COLO829 (cell line): ENCODE measurements at places on chromosomes 3 and 15.

DNA sequence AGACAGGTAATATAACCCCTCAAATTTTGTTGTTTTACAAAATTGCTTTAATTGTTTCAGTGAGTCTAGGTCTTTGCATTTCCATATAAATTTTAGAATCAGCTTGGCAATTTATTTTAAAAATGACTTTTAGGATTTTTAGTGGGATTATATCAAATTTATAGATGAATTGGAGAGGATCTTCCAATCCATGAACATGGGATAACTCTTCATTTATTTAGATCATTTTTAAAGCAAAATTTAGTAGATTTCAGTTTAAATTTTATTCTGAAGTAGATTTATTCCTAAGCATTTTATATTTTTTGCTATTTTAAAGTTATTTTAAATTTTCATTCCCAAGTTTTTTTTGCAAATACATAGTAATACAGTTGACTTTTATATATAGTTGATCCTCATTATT, 58.1 kb upstream of the THSD4 start:
- no peak for DNase-seq

- no peak for DNase-seq
Measured at GRCh38 chr3:48275287-48276027, 34.6 kb downstream of the ZNF589 start.

DNA sequence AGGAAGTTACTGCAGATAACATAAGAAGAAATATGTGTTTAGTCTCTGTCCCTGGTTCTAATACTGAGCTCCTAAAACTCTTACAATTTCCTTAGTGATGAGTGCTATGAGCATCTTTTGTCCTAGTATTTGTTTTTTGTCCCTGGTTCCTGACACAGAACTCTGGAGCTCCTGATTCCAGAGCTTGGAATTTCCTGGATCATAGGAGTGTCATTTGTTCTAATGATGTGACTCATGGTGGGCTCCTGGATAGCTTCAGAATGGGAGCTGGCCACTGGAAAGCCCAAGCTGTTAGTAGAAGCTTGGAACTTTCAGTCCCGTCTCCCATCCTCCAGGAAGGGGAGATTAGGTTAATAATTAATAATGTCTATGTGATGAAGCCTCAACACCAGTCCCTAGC, 98.2 kb downstream of the CNTN6 start:
- DNase-seq, result no peak

DNA sequence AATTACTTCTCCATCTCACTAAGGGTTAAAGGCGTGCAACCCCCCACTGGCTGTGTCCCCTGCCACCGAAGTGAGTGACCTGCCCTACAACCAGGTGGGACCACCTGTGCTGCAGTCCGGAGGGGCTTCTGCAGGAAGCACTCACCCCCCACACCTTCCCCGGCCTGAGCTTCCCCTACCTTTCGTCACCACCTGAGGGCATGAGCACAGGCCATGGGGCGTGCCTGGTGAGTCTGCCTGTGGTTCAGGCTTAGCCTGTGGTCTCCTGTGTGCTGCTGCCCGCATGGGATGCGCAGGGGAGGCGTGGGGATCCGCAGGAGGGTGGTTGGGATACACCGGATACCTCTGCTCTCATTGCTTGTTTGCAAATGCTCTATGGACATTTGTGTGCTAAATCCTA, 46.0 kb downstream of the KLHL25 start:
- no peak for DNase-seq

DNA sequence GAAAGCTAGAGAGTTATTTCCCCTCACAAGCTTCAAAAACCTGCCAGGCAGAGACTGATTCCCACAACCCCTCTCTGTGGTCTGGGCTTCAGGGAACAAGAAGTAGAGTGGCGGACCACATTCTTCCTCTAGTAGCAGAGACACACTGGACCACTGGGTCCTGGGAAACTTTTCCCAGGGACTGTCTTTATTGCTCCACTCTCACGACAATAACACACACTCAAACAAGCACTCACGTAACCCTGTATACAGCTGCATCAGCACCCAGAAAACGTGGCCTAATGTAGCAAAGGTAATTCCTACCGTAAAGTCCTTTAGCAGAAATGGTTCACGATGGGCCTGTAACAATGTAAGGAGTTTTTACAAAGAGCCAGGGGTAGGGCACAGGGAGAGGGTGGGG, 27.6 kb downstream of the CPOX start:
- no peak for DNase-seq

GRCh38 chr3:5292512-5292911, 105.0 kb downstream of the EDEM1 start:
- no peak for DNase-seq

DNA sequence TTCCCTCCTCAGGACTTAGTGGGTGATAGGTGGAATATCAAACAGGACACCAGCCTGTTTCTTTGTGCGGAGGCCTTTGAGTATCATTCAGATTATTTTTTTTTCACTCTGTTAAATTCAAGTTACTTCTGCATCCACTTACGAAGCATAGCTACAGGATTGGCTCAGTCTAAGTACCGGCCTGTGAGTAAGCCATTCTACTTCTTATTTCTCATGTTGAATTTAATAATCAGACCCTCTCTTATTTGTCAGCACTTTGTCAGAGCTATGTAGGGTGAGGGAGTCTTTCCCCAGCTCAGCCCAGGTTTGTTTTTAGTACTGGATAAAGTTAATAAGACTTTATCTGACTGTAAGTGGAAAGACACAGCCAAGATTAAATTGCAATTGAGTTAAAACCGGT, 54.7 kb downstream of the ITPR1 start:
- no peak for DNase-seq

DNA sequence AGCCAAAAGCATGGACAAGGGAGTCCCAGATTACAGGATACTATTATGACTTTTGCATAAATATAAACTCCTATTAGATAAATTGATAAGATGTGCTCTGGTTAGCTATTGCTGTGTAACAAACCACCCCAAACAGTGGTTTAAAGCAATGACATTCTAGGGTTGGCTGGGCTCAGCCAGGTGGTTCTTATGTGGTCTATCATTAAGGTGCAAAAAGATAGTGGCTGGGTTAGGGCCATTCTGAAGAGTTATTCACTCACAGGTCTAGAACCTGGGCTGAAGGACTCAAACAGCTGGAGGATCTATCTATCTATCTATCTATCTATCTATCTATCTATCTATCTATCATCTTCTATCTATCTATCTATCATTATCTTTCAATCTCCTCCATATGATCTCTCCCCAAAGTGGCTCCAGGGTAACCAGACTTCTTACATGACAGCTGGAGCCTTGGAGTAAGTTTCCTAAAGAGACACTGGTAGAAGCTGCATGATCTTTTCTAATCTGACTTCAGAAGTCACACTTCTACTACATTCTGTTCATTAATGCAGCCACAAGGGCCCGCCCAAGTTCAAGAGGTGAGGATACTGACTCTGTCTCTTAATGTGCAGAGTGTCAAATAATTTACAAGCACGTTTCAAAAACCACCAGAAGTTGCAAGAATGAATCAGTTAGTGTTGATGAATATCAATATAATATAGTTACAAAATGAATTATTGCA, 74.9 kb upstream of the XCR1 start:
- DNase-seq, result no peak

- DNase-seq, result no peak
Measured at GRCh38 chr3:8856721-8857120, 87.3 kb upstream of the OXTR start.

DNA sequence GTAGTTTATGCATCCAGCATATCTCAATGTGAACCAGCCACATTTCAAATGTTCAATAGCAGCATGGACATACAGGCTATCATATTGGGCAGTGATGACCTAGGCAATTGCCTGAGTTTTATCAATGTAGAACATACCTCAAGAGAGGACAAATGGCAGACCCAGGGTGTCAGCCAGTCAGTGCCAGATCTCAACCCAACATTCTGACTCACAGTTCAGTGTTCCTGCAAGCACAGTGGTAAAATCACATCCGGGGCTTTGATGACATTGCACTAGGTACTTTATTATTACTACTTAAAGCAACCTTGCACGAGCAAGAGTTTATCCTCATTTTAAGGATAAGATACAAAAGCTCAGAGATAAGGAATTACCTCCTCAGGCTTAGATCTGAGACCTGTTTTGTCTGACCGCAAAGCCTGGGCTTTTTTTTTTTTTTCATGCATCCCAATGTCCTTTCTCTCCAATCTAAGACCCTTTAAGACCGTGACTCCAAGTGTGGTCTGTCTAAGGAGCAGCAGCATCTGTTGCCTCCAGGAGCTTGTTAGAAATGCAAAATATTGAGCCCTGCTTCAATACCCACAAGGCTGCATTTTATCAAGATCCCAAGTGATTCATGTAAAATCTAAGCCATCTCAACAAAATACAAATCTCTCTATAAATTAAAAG, 60.1 kb downstream of the SLC12A1 start:
- DNase-seq, result no peak
